GM12864 (cell line): ENCODE measurements at places on chromosomes 13 and 19.

DNA sequence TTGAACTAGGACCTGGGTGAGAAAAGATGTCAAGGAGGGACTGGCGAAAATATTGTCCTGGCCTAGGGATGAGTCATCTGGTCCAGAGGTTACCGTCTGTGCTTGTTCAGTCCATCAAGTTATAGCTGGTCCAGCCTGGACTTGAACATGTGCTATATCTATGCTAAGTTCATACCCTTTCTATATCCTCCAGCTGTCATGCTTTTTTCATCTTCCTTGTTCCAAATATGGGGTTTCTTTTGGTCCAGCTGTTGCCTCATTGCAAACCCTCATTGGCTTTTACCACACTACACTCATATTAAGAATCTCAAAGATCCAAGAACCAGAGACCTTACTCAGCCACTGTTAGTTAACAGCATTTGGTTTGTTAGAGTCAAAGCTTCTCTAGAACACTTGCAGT is 19.1 kb upstream of the KLF12 start:
- no peak for DNase-seq

DNA sequence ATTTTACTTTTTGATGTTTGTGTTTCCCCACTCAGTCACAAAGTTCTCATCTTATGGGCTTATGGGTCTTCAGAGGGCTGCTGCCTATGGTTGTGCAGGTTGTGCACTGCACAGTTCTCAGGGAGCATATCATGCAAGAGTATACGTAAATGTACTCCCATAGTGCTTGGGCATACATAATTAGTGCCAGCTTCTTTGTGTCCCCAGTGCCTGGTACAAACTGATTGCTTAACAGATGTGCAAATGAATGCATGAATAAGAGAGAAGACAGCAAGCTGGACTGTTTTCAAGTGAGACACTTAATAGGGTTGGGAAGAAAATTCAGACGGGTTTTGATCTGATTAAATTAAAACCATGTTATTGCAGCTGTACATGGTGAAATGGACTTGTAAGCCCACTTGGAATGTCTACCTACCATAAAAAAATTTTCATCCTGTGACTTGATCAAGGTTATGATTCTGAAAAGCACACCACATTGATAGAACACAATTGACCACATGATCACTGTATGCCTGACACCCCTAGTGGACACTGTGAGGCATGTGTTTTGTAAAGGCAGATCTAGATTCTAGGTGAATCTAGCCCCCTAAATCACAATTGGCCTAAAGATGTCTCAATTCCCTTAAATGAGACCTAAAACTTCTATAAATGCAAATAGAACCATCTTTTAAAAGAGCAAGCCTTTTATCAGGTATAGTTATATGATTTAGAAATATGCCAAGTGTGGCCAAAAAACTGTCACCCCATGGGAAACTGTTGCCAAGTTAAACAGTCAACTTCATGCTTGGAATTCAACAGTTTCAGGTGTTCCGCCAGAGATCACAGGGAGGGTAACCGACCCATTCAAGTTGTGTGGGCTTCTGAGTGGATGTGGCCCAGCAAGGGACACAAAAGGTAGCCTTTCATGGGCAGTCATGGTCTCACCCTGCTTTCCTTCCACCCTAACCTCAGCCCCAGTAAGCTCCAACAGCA is 27.9 kb downstream of the FAM124A start:
- no peak for DNase-seq

- no peak for DNase-seq
Measured at GRCh38 chr13:65929436-65929835, 1300.7 kb downstream of the PCDH9 start.

- DNase-seq: no peak
Measured at GRCh38 chr13:64556376-64556775, 2673.8 kb downstream of the PCDH9 start.

DNA sequence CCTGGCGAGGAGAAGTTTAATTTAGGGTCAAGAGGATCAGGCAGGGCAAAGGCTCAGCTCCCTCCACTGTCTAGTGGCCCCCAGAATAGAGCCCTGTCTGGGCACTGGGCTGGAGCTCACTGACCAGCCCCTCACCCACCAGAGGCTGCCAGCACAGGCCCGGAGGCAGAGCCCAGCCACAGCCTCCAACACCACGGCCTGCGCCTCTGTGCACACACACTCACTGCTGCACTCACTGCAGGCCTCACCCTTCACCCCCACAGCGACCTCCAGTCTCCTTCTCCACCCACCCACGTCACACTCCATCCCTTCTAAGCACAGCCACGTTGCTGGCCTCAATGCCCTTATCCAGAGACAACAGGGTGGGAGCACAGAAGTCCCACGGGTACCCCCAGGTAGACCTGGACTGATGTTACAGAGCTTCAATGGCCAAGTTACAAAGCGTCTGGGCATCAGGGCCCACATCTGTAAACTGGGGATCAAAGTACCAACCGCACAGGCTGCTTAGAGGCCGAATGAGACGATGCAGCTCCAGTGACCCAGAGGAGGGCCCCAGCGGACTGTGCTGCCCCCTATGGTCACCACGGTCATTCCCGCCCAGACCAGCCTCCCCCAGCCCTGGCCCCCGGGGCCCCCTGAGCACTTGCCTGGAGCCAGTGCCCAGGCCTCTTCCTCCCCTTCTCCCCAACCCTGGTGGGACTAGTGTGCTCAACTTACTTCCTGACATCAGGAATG is 4.5 kb upstream of the PRKD2 start:
- DNase-seq: no peak

- no peak for DNase-seq
Measured at GRCh38 chr13:26606631-26607030, 49.1 kb downstream of the WASF3 start.

DNA sequence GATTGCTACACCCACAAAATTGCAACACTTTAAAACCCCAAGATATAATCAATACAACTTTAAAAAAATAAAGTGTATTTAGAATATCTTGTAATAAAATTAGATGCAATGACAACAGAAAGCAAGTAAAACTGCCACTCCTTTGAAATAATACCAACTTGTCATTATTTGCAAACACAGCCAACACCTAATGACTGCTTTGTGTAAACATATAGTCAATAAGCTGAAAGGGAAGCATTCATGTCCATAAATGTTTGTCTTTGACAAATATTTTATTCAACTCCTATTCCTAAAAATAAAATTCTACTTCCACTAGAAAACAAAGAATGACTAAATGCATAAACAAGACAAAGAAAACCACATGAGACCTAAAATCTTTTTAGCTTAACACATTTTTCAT is 6.6 kb downstream of the SMAD9 start:
- DNase-seq: no peak

- DNase-seq: no peak
Measured at GRCh38 chr13:47539317-47539716, 461.8 kb downstream of the SUCLA2 start.

DNA sequence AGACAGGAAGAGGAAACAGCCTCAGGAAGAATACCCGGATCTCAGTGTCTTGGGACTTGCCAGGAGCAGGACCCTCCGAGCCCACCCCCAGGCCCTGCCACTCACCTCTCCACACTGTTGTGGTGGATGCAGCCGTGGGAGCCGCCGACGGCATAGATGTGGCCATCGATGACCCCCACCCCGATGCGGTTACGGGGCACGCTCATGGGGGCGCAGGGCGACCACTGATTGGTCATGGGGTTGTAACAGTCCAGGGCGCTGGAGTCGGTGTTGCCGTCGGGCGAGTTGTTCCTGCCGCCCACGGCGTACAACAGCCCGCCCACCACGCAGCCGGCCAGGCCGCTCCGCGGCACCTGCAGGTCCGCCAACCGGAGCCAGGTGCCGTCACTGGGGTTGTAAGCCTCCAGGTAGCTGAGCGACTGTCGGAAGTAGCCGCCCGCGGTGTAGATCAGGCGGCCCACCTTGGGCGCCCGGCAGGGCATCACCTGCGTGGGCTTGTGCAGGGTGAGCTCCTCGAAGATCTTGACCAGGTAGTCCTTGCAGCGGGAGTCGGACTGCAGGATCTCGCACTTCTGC is 11.6 kb downstream of the KEAP1 start:
- no peak for DNase-seq

- no peak for DNase-seq
Measured at GRCh38 chr13:24038841-24039330, 121.6 kb upstream of the SPATA13 start.

- no peak for DNase-seq
Measured at GRCh38 chr13:53351021-53351420, 322.4 kb downstream of the OLFM4 start.

DNA sequence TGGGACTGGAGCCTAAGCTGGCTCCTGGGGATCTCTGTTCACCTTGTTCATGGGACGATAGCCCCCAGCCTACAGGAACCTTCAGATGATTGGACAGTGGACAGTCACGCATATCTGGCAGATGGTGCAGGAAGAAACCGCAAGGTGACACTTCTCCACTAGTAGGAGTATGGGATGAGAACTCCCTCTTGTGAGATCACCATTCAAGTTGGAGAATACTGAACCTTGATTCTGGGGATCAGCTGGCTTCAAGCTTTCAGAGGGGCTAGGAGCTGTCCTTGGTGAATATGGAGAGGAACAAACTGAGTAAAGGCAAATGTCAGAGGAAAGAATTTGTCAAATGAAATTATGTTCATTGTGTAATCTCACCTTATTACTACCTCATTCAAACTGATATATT is 204.5 kb downstream of the PDS5B start:
- no peak for DNase-seq
